ENCODE measurements at places on chromosomes 11 and 22.

- DNase-seq = no peak
These were observed 63.2 kb upstream of the TOP3B start for GRCh38 chr22:22045571-22046335.

DNA sequence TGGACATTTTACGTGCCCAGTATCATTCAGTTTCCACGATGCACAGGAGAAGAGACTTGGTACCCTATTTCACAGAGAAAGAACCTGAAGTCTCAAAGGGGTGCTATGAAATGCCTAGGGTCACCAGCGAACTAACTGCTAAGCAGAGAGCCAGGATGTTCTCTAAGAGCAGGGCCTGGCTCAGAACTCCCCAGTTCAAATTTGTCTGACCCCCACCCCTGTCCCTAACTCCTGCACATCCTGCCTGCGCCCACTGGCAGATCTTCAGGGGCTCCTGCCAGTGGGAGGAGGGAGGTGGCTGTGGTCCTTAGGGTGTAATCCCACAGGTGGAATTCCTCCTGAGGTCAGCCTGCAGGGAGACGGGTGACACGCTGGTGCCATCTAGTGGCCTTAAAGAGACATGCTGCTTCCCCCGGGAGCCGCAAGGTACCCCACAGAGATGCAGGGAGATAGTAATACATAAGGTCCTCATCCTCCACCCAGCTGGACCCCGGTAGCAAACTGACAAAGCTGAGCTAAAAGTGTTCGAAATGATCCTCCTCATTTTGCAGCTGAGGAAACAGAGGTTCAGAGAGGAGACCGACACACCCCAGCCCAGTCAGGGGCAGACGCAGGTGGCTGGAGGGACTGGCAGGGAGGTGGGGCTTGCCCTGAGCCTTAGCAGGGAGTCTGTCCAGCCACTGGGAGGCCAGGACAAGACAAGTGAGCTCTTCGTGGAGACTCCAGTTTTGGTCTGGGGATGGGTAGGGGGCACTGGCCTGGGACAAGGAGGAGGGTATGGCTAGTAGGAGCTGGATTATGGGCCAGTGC, 34.1 kb downstream of the MB start:
- no peak for DNase-seq

- DNase-seq = no peak
These were observed 97.3 kb upstream of the AKIP1 start for GRCh38 chr11:8813658-8814057.

GRCh38 chr11:115092516-115092915, 411.7 kb downstream of the CADM1 start:
- peak; percentile 10 for DNase-seq

DNA sequence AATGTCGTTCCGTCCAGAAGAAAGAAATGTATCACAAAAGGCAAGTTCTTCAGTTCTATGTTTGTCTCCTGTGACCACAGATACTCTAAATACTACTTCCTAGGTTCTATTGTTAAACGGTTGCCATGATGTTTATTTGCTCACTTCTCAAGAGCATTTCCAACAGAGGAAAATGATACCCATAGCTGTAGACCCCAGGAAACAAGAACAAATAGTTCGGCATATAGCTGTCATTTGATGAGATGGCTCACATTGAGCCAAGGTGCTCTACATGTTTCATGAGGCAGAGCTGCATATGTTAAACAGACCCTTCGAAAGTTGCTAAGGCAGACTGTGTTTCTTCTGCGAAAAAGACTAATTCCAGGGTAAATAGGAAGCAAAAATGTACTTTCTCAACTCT, 15.4 kb upstream of the ANGPTL5 start:
- no peak for DNase-seq

- no peak for DNase-seq
These were observed 52.1 kb upstream of the WNT7B start for GRCh38 chr22:46029036-46029435.

DNA sequence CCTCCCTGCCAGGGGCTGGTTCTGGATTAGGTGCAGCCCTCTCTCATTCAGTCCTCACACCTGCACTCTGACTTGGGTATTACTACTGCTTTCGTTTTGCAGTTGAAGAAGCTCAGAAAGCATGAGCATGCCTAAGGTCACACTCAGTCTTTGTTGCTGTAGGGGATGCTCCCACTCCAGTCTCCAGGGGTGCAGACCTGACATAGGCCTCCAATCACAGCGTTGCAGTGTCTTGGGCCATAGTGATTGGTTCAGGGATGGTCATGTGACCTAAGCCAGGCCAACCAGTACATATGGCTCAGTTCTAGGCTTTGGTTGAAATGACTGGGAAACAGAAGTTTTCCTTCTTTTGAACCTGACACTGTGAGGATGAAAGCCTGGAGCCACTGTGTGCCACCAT, 61.7 kb downstream of the FBXO7 start:
- no peak for DNase-seq

GRCh38 chr11:126059238-126059781, 3.4 kb downstream of the CDON start:
- no peak for DNase-seq

DNA sequence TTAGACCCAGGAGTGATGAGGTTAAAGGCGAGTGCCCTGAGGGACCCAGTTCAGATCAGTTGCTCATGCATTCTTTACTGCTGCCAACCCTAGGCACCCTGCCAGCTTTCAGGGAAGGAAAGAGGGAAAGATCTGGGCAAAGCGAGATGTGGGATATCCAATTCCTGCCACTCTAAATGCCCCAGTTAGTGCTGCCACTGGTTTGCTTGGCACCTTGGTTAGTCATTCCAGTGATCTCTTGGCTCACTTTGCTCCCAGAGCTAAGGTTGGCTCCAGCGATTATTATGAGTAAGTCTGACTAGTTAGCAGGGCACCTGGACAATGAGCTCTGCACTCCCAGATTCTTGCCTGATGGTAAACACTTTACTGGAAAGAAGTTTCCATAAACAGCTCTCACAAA, 85.0 kb downstream of the INSC start:
- DNase-seq = peak; percentile 51

- DNase-seq = no peak
These were observed 12.3 kb downstream of the PRR33 start for GRCh38 chr11:1879342-1879940.
